ENCODE measurements at places on chromosomes 2 and 18. TPM values are rescaled to one million over a fixed set of nuclear protein-coding genes. Genes with fewer than 3 reads are reported as not detected.

- H3K27ac ChIP-seq, result peak overlapping the region; percentile 44
- DNase-seq, result no peak
- no peaks in the 10 kb centered on the region for H3K27me3 ChIP-seq
- no peaks in the 10 kb centered on the region for H3K36me3 ChIP-seq
- no peak overlapping the region for H3K4me3 ChIP-seq
Observed at GRCh38 chr18:3177902-3178687, 41.7 kb downstream of the MYOM1 start.

GRCh38 chr2:22907330-22907729, 477.6 kb upstream of the KLHL29 start:
- H3K4me1 ChIP-seq, result no peaks in the 10 kb centered on the region
- no peaks in the 10 kb centered on the region for H3K36me3 ChIP-seq
- no peak overlapping the region for H3K27ac ChIP-seq
- H3K4me3 ChIP-seq, result no peak overlapping the region

GRCh38 chr2:21468624-21469023, 344.9 kb downstream of the TDRD15 start:
- no peak overlapping the region for H3K4me3 ChIP-seq
- no peak overlapping the region for H3K27ac ChIP-seq
- no peaks in the 10 kb centered on the region for H3K36me3 ChIP-seq
- no peak for DNase-seq

- no peaks in the 10 kb centered on the region for H3K27me3 ChIP-seq
- peaks cover 18% of the 10 kb centered on the region for H3K36me3 ChIP-seq
- H3K27ac ChIP-seq, result no peak overlapping the region
- peaks cover 32% of the 10 kb centered on the region for H3K4me1 ChIP-seq
Observed at GRCh38 chr2:43300781-43301583, 74.6 kb upstream of the ZFP36L2 start.

GRCh38 chr18:9209279-9209678, 72.7 kb downstream of the ANKRD12 start:
- DNase-seq, result no peak
- peaks cover 10% of the 10 kb centered on the region for H3K4me1 ChIP-seq
- no peaks in the 10 kb centered on the region for H3K27me3 ChIP-seq
- peak overlapping the region; percentile 11 for H3K27ac ChIP-seq
- H3K36me3 ChIP-seq, result peaks cover 46% of the 10 kb centered on the region

GRCh38 chr2:196949116-196949515, 22.6 kb upstream of the PGAP1 start:
- H3K4me3 ChIP-seq, result no peak overlapping the region
- no peak for DNase-seq
- H3K27ac ChIP-seq, result no peak overlapping the region
- H3K27me3 ChIP-seq, result no peaks in the 10 kb centered on the region

DNA sequence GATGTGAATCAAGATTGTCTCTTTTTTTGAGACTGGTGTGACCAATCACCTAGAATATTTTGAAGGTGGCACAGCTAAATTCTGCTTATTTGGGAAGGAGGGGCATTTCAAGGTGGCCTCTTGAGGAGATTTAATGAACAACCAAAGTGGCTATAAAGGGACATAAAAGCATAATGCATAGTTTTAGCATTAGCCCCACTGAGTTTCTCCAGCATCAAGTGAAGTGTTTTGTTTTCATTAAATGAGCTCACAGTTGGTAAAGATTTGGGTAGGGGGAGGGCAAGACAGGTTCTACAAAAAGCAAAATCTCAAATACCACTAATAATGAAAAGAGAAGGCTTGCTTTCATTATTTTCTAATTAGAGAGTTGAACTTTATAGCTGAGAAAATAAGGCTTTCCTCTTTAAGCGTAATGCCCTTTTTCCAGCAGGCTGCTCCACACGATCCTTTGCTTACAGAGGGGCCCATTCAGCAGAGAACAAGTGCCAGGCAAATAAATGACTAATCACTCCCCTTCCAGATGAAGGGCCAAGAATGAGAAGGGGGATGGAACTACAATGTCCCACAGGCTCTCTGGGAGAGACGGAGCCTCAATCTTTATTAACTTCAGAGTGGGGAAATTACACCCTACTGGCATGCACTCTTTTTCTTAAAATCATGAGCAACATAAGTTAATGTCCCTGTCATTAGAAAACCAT, 35.9 kb downstream of the LHCGR start:
- no peaks in the 10 kb centered on the region for H3K27me3 ChIP-seq
- H3K4me3 ChIP-seq, result no peak overlapping the region
- no peak overlapping the region for H3K27ac ChIP-seq
- H3K36me3 ChIP-seq, result no peaks in the 10 kb centered on the region
- DNase-seq, result no peak
- H3K4me1 ChIP-seq, result no peaks in the 10 kb centered on the region

Gene SLC1A4
- total RNA-seq, result 21.0 TPM

GRCh38 chr2:16478434-16479210, 187.0 kb downstream of the CYRIA start:
- peaks cover 30% of the 10 kb centered on the region for H3K27me3 ChIP-seq
- no peak overlapping the region for H3K27ac ChIP-seq
- no peaks in the 10 kb centered on the region for H3K4me1 ChIP-seq

DNA sequence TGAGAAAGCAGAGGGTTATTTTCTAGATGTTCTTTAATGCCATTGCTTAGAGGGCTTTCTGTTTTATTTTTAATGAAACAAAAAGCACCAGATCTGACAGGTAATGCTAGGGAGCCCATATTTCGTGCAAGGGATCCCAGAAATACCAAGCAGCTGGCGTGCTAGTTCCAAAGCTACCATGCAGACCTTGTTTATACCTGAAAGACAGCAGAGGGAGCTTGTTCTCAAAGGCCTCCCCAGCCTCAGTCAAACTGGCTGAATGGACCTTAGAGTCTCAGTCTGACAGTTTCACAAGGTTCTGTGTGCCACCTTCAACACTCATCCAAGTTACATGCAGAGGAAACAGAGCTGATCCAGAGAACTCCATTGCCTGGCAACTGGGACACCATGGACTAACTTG, 48.6 kb downstream of the GALNT14 start:
- no peaks in the 10 kb centered on the region for H3K36me3 ChIP-seq
- no peaks in the 10 kb centered on the region for H3K27me3 ChIP-seq
- no peak for DNase-seq
- no peaks in the 10 kb centered on the region for H3K4me1 ChIP-seq
- H3K4me3 ChIP-seq, result no peak overlapping the region
- H3K27ac ChIP-seq, result no peak overlapping the region

Gene SLC38A11
- not detected for total RNA-seq

Gene DHRS9
- total RNA-seq, result 3.3 TPM

Gene UPP2
- not detected for total RNA-seq

Gene FEV
- not detected for total RNA-seq

GRCh38 chr2:5869936-5870335, 177.8 kb downstream of the SOX11 start:
- H3K36me3 ChIP-seq, result no peaks in the 10 kb centered on the region
- no peak overlapping the region for H3K27ac ChIP-seq
- H3K27me3 ChIP-seq, result no peaks in the 10 kb centered on the region
- DNase-seq, result no peak
- H3K4me3 ChIP-seq, result no peak overlapping the region

Gene HMSD
- 9.1 TPM for total RNA-seq

Gene SMARCAL1
- total RNA-seq, result 34.1 TPM

GRCh38 chr2:147679191-147679954, 165.5 kb upstream of the ACVR2A start:
- H3K27ac ChIP-seq, result no peak overlapping the region
- no peak overlapping the region for H3K4me3 ChIP-seq
- no peak for DNase-seq

GRCh38 chr2:176473851-176474250, 204.6 kb downstream of the MTX2 start:
- H3K4me1 ChIP-seq, result peaks cover 27% of the 10 kb centered on the region
- no peak overlapping the region for H3K27ac ChIP-seq
- no peak overlapping the region for H3K4me3 ChIP-seq
- H3K27me3 ChIP-seq, result peaks cover 17% of the 10 kb centered on the region
- DNase-seq, result no peak
- no peaks in the 10 kb centered on the region for H3K36me3 ChIP-seq

All from activated T-helper 2 cell treated with anti-CD3 and anti-CD28 coated beads, Interferon-gamma antibody, Interleukin-2, Interleukin-4, amounts not matched to agents 10 μg/mL and 5 μg/mL and 100 μg/mL, durations not matched to agents 14 hours and 24 hours and 36 hours (primary cell).